ENCODE measurements at places on chromosomes 5 and 9.

DNA sequence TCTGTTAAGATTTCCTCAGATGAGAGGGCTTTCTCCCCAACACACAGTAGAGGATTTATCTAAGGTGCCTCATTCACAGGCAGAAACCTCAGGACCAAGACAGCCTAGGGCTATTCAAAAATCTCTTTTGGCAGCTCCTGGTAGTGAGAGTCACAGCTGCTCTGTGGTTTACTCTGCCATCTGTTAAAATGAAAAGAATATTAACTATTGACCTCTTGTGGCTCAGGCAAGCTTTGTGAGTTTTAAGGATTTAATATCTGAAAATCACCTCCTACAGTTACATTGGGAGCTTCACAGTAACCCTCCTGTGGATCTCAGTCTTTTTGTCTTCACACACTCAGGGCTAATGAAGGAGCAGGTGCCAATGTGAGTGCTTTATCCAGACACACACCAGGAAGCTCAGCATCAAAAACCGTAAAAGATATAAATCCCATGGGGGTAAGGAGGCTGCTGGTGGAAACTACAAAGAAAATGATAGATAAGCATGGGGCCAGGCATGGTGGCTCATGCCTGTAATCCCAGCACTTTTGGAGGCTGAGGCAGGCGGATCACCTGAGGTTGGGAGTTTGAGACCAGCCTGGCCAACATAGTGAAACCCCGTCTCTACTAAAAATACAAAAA is 29.7 kb downstream of the PPP1R2B start:
- no peak for DNase-seq

- no peak for DNase-seq
Observed at GRCh38 chr9:133886563-133887501, 105.3 kb downstream of the VAV2 start.

- DNase-seq: no peak
Observed at GRCh38 chr5:180631549-180632383, 17.6 kb downstream of the FLT4 start.

DNA sequence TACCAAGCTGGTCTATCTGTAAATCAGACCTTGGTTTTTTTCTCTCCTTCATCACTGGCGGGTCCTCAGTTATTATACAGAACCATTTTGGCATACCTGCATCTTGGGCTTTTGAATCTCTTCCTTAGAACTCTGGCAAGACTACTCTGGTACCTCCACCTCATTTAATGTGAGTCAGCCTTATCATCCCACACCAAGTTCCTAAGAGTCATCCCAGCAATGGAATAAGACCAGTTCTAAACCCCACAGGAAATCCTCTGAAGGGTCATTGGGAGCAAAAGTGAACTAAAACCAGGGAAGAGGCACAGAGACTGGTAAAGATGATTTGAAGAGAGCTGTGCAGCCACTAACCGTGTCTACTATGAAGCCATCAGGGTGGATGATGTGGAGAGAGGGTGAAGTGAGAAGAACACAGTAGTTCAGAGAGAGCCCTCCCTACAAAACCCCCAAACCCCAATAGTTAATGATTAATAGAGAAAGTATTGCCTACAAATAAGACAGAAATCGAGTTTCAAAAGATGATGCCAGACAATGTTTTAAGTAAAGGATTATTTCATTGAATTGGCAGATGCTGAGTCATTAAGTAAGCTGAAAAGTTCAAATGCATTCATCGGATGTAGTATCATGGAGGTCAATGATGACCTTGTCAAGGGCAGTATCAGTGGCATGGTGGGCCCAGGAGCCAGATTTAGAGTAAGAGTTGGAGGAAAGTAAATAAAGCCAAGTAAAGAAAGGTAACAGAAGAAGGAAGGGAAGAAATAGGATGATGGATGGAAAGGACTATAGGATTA is 85.4 kb downstream of the PCSK1 start:
- no peak for DNase-seq

DNA sequence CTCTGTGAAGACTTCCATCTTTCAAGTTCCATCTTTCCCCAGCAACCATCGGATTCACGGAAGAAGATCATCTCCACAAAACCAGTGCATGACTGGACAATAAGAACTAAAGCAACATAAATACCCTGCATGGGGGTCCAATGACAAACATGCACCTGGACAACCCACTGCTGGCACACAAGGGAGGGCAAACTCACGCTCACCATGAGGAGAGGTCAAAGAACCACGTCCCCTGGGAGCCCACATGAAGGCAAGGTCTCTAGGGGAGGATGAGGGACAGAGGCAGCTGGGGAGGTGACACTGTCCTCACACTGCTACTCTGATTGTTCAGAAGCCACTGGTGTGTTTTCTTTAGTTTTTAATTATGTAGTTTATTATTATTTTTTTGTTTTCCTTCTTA is 190.8 kb downstream of the MED10 start:
- DNase-seq: no peak

DNA sequence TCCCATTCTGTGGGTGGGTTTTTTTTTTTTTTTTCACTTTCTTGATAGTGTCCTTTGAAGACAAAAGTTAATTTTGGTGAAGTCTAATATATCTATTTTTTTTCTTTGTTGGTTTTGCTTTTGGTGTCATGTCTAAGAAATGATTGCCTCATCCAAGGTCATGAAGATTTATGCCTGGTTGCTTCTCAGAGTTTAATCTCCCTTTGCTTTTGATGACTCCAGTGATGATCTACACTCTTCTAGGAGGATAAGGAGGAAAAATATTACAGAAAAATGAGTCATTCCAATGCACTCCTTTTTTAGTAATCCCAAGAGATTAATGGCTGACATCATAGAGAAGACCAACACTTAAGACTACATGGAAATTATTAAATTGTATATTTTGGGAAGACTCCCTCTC is 79.7 kb upstream of the ICE1 start:
- no peak for DNase-seq

GRCh38 chr9:121133104-121133816 is 58.5 kb downstream of the CNTRL start:
- no peak for DNase-seq

DNA sequence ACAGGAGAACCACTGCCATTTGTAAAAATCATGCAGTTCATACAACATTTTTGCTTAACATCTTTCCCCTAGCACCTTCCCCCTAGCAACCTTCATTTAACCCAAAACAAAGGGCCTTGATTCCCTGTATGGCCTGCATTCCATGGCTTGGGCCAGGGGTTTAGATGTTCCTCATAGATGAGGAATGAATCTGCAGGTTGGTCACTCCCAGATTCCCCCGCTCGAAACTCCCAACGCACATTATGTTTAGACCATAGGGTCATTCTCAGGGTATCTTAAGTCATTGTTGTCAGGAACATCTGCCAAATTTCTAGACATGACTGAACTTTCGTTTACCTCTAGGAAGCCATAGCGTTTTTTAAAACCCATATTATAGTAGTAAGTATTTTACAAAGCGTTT is 282.2 kb upstream of the VLDLR start:
- DNase-seq: no peak

DNA sequence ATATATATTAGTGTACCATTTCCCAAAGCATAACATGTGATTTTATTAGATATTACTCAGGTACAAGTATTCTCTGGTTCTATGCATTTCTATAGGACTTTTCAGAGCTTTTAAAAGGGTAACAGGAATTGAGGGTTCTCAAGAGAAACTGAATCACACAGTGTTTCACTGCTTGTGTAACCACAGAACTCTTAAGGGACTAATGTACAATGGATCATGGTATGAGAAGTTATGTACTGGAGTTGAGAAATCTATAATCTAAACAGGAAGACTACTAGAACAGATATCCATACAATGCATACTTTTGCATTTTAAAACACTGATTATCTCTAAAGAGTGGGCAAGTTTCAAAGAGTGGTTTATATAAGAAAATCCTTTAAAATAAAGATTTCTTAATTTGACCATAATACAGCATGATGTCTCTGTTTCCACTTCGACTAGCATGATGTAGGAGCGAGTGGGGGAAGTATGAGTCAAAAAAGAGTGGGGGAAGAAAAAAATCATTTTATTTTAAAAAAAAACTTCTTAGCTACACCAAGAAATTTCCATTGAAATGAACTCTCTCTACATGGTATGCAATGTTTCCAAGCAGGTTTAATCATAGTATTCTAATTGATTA is 183.5 kb downstream of the RFX3 start:
- no peak for DNase-seq

GRCh38 chr9:122031776-122032175 is 61.3 kb downstream of the TTLL11 start:
- no peak for DNase-seq

DNA sequence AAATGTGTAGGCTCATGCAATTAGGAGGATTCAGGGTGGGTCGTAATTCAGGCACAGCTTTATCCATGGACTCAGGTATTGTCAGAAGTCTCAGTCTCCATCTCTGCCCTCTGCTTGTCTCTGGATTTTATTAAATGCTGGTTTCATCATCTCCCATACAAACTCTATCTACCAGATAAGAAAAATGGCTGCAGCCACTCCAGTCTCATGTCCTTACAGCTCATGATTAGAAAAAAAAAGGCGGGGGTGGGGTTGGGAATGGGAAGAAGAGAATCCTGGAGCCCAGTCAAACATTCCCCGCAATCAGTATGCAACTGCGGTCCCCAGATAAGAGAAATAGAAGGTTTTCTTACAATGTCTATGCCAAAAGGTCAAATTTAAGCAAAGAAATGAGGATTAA is 7.6 kb upstream of the FBXO38 start:
- DNase-seq: no peak

DNA sequence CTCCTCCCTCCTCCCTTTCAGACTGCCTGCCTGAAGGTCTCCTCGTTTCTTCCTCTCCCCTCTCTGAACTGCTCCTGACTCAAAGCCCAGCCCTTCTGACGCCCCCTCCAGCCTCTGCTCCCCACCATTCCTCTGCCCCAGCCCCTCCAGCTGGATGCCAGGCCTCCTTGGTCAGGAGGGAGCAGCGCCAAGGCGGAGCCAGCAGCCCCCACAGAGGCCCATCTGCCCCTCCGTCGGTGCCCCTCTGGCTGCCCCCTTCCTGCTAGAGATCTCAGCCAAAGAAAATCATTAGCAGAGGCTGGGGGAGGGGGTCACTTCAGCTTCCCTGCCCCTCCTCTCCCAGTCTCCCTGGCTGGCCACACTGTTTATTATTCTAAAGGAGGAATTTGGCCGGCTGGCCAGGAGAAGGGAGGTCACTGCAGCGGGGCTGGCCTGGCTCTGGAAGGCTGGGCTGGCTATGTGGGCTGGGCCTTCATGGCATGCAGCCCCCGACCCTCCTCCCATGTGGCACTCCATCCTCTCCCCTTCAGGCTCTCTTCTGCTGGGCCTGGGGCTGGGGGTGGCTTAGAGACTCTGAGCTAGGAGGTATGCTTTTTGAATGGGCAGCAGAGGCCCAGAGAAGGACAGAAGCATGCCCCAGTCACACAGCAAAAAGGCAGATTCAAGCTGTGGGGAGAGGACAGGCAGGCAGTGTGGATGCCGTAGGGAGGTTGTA is 16.9 kb downstream of the PDGFRB start:
- DNase-seq: no peak

DNA sequence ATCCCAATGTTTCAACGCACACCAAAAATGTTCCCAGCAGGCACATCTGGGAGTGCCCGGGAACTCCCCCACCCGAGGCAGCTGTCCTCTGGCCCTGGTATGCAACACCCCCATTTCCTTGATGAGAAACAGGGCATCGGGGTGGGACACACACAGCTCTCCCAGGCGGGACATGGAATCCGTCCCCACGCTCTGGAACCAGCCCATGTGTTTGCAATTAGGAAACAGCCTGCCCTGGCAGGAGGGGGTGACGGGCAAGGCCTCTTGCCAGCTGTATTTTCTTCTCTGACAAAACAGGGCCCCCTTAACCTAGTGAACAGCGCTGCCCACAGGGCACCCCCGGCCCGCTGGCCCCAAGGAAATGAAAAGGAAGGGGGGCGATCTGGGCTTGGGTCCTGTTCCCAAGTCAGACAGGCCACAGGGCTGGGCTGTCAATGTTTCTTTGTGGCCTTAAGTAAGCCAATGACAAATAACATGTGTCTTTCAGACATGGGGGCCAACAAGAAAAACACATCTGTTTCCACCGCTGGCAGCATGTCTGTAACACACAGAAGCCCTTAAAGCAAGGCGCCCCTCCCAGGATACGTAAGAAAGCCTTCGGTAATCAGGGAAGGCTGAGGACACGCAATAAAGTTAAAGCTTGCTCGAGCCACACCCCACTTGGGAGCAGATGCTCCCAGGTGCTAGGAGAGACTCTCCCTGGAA is 125.3 kb downstream of the ROR2 start:
- DNase-seq: no peak

DNA sequence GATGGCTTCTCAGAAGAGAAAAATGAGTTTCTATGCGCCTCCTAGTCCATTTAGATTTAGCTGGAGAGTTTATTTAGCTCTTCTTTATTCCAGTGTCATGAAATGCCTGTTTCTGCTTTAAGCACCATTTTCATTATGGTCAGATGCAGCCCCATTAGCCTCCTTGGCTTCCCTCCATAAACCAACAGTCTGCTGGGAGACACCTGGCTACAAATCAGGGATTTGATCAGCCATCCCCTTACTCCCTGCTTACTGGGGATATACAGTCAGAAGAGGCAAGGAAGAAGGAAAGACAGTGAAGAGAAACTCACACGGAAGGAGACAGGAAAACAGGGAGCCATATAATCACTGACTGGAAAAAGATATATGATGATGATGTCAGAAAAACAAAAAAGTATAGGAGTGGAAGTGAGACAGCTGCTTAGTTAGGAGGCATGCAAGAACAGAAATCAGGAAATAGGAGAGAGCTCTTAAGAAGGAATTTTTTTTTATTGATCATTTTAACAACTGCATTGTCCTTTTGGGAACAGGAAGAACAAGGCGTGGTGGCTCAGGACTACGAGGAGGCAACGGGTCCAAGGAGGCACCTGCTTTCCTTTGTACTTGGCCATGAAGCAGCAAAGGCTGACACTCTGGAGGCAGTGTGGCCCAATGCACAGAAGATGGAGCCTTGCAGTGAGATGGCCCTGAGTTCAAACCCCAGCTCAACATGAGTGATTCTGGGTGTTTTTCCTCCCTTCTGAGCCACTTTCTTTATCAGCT is 56.1 kb downstream of the MED27 start:
- DNase-seq: no peak

GRCh38 chr5:84706678-84707641 is 322.3 kb upstream of the EDIL3 start:
- no peak for DNase-seq

- DNase-seq: no peak
Observed at GRCh38 chr5:112710896-112711295, 26.8 kb upstream of the APC start.

- no peak for DNase-seq
Observed at GRCh38 chr9:133426011-133426410, 3.8 kb downstream of the ADAMTS13 start.

- DNase-seq: no peak
Observed at GRCh38 chr5:169178754-169179153, 122.2 kb downstream of the SLIT3 start.

DNA sequence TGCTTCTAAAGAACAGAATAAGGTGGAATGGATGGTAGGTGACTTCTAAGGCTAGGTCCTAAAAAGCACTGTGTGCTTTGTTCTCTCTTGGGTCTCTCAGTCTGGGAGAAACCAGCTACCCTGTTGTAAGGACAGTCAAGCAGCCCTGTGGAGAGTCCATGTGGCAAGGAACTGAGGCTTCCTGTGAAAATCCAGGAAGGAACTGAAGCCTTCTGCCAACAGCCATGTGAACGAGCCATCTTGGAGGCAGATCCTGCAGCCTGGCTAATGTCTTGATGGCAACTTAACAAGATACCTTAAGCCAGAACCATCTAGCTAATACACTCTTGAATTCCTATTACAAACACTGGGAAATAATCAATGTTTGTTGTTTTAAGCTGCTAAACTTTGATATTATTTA is 100.1 kb upstream of the PCA3 start:
- DNase-seq: no peak

GRCh38 chr5:165630261-165630778 is 2124.9 kb downstream of the MAT2B start:
- DNase-seq: no peak
